ENCODE measurements at places on chromosomes 7 and 10.

- DNase-seq = no peak
Observed at GRCh38 chr7:155477476-155477875, 19.5 kb downstream of the EN2 start.

DNA sequence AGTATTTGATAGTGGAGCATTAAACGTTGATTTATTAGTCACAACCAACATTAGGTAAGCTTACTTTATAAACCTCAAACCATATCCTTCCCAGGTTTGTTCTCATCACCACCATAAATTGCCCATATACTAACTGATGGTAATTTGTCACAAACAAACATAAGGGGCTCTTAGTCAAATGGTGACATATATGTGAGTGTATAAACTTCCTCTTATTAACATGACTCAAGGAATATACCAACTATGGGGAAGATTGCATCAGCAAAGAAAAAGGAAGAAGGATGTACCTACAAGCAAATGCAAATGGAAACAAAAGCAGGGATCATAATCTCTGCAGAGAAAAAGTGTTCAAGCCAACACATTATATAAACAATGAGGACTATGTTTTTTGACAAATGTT, 418.2 kb upstream of the AKR1E2 start:
- no peak for DNase-seq

- DNase-seq = no peak
Observed at GRCh38 chr7:7769710-7770627, 51.6 kb upstream of the RPA3 start.

DNA sequence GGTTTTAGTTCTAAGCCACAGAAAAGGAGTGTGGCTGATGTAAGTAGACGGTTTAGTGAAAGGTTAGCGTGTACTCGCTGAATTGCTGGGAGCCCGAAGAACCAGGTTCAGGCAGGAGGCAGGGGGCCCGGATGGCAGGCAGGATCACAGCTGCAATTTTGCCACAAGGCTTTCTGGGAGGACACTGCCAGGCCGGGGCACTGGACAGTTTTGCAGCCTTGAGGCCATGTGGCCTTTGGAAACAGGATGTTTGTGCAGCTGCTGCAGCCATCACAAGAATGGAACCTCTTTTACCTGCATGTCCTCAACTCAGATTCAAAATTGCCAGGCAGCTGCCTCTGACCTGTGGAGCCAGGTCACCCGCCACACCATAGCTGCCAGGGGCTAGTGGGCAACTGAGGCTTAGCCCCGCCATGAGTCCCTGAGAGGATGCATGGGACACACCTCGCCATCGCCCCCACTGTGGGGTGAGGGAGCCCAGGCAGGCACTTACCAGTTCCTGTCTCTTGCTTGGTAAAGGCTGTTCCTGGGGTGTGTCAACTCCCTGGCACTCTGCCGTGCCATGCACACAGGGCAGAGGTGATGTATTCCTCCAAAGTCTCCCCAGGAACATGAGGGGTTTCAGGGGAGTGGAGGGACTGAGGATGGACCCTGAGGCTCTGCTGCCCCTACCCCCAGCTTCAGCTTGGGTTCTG, 188.6 kb downstream of the RPS24 start:
- no peak for DNase-seq

DNA sequence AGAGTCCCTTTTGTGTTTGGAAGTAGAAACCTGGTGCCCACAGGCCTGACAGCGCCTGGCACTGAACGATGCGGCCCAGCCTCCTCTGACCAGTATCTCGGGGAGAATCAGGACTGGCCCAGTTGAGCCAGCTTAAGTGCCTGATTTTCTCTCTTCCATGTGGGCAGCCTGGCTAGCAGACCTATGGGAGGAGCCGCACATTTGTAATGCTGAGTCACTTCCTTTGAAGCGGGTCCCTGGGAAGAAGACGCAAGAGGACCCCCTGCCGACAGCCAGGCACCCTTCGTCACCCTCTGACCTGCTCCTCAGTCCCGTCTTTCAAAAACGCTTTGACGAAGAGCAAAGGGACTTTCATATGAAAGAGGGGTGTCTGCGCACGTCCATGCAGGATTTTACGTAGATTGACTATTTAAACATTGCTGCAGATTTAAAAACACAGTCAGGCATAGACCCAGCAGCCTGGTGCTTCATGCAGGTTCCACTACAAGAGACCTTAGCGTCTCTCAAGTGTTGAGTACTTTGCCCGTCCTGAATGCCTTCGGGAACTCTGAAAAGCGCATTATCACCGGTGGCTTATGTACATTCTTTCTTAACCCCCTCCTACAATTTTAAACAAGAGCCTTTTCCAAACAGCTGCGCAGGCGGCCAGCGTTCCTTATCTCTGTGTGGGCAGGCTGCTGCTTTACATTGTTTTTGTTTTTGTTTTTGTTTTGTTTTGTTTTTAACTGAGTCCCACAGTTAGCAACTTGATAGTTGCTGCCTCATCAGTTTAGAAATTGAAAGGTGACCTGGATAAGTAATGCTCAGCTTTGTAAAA, 36.5 kb upstream of the AP5Z1 start:
- DNase-seq = peak; percentile 7

DNA sequence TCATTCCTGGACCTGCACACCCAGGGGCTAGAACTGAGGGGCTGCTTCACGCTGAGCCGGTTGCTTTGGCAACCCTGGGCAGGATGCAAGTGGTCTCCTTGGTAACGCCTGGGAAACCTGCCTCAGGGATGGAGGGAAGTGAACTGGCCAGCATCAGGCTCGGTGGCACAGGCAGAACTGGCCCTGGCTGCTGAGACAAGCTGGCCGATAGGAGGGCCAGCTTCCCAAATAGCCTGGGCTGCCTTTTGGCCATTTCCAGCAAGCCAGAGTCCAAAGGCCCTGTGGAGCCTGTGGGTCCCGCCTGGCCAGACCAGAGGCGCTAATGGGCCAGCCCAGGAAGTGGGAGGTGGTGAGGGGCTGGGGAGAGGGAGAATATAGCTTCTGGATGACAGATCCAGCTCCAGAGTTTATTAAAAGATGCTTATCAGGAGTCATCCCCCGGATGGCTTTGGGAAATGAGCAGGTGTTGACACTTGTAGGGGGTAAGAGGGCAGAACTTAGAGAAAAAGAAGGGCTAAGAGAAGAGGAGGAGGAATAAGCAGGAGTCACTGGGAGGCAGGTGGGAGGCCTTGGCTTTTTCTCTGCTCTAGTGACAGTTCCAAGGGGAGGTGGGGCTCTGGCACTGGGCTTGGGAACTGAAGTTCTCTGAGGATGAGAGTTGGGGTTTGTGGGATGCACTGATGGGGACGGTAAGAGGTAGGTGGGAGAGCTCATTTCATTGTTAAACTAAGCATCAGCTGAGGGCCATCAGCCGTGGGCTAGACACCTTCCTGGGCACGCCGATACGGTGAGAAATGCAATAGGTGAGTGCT, 9.6 kb downstream of the NEURL1 start:
- no peak for DNase-seq

GRCh38 chr7:121278120-121279021, 50.4 kb upstream of the WNT16 start:
- no peak for DNase-seq

DNA sequence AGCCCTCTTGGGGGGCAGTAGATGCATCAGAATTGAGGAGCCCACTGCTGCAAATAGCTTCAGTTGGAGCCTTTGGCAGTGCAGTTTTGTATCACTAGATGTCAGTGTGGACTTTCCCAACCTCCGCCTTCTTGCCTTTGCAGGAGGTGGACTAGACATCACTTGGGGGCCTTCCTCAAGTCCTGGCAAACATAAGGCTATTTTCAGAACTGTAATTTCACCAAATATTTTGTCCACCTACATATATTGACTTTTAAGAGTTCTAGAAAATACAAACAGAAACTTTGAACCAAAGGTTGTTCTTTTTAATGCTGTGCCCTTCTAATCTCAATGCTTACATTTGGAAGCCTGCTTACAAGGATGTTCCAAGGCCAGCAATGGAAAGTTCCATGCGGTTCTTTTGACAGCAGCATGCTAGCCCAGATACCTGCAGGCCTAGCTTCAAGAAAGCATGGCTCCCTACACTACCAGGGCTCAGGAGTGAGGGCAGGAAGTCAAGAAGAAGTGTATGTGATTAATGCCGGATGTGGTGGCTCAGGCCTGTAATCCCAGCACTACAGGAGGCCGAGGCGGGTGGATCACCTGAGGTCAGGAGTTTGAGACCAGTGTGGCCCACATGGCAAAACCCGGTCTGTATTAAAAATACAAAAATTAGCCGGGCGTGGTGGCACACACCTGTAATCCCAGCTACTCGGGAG, 8.0 kb upstream of the ZNRF2 start:
- peak; percentile 40 for DNase-seq

- no peak for DNase-seq
Observed at GRCh38 chr7:115724400-115725056, 306.0 kb downstream of the TFEC start.

DNA sequence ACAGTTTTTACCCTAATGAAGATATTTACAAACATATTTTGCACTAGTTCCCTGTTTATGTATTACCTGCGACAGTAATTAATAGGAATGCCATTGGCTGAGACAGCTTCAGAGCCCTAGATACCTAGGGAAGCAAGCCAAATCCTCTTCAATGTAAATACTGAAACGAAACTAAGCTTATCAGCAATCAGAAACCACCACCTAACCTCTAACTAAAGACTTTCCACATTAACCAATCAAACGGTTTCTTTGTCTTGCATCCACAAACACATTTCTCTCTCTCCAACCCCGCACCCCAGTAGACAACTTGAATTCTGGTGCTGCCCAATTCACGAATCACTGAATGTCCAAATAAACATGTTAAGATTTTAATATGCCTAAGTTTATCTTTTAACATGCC, 474.4 kb upstream of the C7orf33 start:
- no peak for DNase-seq

DNA sequence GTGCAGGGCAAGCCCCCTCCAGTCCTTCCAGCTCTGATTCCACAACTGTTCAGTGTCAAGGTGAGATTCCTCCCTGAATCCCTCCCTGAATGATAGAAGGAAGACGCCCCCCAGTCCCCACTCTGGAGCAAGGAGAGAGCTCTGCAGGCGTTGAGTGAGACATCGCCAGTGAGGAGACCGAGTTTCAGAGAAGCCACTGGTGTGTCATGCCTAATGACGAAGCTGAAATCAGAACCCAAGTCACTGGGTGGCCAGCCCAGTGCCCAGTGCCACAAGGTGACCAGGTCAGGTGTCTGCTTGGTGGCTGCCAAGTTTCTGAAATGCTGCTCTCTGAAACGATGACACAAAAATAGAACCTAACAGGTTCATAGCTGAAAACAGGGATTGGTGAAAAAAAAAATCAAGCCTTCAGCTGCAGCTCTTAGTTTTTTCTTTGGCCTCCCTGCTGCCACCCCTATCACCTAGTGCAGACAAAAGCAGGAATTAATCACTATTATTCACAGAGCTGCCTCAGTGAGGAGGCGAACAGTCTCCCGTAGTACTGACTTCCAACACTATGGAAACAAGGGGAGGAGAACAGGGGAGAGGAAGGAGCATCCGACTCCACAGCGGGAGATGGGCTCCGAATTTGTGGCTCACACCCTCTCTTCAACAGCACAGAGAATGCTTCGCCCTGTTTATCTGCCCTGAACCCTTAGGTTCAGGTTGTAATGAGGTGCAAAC, 153.5 kb downstream of the ARHGAP12 start:
- no peak for DNase-seq

GRCh38 chr7:44059219-44060090, 5.9 kb downstream of the PGAM2 start:
- DNase-seq = no peak

- DNase-seq = no peak
Observed at GRCh38 chr7:135277161-135277560, 43.5 kb downstream of the STRA8 start.

- DNase-seq = no peak
Observed at GRCh38 chr10:17225808-17226207, 2.2 kb upstream of the VIM start.

DNA sequence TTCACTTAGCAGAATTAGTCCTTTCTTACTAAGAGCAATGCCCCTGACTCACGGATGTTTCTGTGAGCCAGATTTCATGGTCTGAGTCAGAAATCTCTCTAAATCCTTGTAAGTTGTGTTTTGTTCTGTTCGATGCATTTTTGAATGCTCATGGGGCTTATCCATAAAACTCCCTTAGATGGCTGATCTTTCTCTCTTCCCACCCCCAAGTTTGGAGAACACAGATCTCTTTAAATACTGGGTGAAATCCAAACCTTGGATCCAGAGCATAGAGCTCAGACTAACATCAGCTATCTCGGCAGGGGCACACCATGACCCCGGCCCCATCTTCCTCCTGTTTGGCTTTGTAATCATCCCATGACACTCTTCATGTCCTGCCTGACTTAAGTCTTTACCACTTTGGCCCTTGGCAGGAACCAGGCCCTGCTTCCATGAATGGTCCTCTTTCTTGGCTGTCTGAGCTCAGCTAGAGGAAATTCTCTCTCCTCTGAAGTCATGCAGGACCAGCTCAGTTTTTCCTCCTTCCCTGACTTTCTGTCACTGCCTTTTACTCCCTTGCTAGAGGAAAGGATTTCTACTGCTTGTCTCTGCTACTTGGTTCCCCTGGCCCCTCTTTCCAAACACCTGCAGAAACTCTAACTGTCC, 120.4 kb upstream of the RAB11FIP2 start:
- no peak for DNase-seq

GRCh38 chr7:20403331-20403730, 72.6 kb downstream of the ITGB8 start:
- no peak for DNase-seq
